ENCODE measurements at places on chromosomes 1 and 21.

DNA sequence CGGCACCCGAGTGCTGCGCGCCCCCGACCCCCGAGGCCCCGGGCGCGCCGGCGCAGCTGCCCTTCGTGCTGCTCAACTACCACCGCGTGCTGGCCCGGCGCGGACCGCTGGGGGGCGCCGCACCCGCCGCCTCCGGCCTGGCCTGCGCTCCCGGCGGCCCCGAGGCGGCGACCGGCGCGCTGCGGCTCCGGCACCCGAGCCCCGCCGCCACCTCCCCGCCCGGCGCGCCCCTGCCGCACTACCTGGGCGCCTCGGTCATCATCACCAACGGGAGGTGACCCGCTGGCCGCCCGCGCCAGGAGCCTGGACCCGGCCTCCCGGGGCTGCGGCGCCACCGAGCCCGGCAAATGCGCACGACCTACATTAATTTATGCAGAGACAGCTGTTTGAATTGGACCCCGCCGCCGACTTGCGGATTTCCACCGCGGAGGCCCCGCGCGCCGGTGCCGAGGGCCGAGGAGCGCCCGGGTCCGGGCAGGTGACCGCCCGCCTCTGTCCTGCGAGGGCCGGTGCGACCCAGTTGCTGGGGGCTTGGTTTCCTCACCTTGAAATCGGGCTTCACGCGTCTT is 49.0 kb downstream of the SIM2 start:
- DNase-seq, result peak; percentile 52

DNA sequence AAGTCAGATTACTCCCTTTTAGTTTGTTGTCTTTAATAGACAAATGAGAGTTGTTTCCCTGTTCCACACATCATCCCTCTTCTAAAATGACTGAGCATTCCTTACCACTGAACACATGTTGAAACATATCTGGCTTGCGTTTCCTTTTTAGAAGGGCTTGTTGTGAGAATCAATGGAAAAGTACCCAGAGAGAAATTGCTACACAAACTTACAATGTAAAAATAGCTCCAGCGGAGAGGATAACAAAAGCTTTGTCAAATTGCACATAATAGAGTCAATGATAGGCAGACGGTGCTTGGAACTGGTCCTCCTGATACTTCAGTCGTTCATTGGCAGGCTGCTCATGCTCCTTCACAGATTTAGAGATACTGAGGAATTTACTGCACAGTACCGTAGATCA is 123.9 kb downstream of the CYYR1 start:
- DNase-seq, result no peak

DNA sequence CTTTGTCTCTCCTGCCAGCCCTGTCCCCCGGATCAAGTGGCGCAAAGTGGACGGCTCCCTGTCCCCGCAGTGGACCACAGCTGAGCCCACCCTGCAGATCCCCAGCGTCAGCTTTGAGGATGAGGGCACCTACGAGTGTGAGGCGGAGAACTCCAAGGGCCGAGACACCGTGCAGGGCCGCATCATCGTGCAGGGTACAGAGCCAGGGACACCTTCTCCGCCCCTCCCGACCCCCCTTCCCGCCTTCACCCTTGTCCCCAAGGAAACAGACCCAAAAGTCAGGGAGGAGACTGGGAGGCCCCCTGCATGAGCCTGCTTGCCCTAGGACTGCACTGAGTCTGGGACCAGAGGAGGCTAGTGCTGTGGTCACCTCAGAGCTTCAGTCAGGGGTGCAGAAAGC is 18.2 kb downstream of the CNTN2 start:
- DNase-seq, result no peak

- no peak for DNase-seq
These were observed 57.5 kb upstream of the IPO9 start for GRCh38 chr1:201771466-201771865.

DNA sequence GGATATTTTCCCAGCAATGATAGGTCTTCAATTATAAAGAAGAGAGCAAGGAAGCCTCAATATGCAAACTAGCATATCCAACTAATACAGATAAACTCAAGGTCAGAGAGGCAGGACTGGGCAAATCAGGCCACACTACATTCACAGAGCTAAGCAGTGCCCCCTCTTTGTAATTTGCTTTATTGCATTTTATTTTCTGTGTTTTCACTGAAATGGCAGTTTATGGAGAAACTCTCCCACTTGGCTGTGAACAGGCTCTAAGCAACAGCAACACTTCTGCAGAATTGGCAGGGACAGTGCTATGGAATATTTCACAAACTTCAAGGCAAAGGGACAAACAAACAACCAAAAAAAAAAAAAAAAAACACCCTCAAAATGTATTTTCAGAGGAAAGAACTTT is 93.4 kb upstream of the SOD1 start:
- no peak for DNase-seq

DNA sequence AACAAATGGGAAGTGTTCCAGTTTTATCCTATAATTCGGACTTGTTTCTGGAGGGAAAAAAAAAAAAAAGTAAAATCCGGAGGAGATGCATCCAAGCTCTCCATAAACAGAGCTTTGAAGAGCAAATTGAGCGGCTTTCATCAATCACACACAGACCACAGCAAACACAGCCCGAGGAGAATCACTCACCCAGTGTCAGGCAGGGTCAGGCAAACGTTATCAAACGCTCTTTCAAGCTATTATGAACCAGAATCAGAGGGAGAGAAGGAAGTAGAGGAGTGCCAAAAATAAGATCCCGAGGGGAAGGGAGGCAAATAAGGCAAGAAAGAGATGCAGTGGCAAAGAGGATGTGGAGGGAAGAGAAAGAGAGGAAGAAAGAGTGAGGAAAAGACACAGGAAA is 188.3 kb upstream of the CAMK1G start:
- no peak for DNase-seq

- DNase-seq, result no peak
These were observed 798.9 kb downstream of the BRINP3 start for GRCh38 chr1:189678779-189679178.

GRCh38 chr1:248884632-248885295 is 21.3 kb upstream of the PGBD2 start:
- no peak for DNase-seq

- DNase-seq, result no peak
These were observed 30.3 kb downstream of the TEX35 start for GRCh38 chr1:178543290-178543607.

GRCh38 chr1:35936838-35937237 is 5.9 kb downstream of the AGO3 start:
- DNase-seq, result no peak
